ENCODE measurements at places on chromosomes 12 and 14. TPM values are rescaled to one million over a fixed set of nuclear protein-coding genes. Genes with fewer than 3 reads are reported as not detected.

DNA sequence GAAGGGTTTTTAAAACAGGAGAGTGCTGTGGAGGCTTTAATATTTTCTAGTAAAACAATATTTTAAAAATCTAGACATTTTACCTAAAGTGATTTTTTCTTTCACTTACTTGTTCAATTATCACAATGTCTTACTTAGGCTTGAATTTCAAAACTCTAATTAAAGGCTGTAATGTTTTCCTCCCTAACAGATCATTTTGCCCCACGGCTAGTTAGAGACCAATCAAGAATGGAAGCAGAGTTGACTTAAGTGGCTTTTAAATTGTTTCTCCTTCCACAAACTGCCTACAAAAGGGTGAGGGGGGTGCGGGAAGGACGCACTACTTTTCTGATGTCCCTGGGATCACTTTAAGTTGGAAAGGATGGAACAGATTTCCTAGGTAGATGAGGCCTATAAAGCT is 9.5 kb upstream of the CFL2 start:
- DNase-seq, result no peak

DNA sequence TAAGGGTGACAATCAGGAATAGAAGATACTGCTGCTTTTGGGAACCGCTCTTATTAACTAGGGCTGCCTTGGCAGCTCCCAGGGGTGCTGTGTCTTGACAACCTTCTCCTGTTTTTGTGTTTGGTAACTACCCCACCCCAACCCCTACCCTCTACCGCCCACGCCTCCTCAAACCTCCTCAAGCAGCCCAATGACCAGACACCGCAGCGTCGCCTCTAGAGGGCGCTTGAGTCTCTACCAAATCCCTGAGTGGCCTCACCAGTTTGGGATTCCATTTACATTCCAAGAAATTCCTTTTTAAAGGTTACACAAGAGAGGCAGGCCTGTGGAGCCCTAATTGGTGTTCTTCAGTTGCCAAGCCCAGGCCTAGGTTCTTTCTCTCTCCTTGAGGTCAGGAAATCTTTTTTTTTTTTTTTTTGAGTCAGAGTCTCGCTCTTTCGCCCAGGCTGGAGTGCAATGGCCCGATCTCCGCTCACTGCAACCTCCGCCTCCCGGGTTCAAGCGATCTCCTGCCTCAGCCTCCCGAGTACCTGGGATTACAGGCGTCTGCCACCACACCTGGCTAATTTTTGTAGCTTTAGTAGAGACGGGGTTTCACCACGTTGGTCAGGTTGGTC is 72.4 kb upstream of the USP44 start:
- DNase-seq, result peak; percentile 88

GRCh38 chr12:124028555-124028925 is 55.5 kb downstream of the ZNF664 start:
- no peak for DNase-seq

DNA sequence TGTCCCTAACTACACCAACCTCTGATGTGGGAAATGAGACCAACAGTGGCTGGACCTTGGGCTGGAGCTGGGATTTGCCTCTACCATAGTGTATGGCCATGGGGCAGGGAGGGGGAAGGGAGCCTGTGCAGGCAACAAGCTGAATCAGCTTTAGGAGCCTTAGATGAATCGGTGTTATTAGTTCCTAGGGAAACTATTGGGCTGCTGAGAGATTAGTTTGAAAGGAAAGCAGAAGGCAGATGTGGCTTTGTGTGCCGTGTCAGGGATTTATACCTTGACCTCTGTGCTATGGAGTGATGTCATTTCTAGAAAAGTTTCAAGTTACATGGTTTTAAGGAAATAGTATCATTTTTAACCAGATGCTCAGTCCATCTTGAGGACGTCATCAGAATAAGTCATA is 19.5 kb upstream of the GAS2L3 start:
- DNase-seq, result no peak

DNA sequence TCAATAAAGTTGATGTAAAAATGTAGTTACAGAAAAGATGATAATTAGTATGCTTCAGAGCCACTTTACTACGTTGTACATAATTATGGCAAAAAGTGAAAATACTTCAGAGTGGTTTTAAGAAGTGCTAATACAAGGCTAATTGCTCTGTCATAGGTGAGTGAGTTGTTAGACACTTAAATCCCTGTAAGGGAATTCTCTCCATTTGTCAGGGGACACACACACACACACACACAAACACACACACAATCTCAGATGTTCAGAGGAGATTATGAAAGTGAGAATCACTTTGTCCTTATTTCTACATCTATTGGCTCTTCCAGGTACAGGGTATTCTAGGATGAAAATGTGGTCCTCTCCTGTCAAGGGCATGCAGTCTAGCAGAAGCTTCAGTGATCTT is 208.3 kb upstream of the PELI2 start:
- no peak for DNase-seq

DNA sequence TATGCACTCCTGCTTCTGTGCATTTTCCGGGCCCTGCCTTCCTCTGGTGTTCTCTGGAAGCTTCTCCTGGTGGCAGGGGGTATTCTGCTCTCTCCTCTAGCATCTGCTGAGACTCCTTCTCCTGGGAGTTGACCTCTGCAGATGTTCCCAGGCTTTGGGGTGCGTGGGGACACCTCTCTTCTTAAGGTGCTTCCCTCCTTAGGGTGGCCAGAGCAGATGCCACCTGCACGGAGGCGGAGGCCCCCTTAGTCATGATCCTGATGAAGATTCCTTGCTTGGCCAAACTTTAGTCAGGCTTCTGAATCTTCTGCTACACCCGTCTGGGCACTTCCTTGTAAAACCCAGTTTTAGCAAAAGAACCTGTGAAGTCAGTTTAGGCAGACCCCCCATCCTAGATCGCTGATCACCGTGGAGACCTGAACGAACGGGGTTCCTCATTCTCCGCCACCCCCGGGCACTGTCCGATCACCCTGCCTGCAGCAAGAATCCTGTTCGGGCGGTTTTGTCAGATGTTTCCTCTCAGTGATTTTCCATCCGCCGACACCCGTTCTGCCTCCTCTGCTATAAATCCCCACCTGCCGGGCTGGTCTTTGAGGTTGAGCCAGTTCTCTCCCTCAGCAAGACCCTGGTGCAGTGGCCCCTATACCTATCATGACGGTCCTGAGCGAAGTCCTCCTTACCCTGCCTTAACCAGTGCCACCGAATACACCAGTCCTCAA is 111.9 kb downstream of the CALM1 start:
- DNase-seq, result peak; percentile 68

DNA sequence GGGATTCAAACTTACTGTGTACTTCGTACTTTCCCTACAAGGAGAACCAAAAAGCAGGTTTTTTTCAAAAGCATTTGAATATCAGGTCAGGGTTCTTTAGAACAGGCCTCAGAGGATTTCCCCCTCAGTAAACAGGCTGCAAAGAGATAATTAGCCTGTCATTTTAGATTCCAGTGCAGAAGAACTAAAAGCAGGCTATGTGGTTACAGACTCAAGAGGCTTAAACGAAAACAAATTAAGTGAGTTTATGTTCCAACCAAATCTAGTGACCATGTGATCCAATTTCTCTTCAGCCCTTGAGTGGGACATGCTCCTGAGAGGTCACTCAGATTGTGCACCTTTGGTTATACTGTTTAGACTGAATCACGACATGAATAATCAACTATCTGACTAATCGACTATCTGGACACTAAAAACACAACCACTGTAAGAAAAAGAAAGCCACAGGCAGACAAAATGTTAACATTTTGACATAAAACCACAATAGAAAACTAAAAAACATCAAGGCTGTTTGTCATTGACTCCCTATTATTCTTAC is 4.5 kb downstream of the TMED8 start:
- peak; percentile 58 for DNase-seq

DNA sequence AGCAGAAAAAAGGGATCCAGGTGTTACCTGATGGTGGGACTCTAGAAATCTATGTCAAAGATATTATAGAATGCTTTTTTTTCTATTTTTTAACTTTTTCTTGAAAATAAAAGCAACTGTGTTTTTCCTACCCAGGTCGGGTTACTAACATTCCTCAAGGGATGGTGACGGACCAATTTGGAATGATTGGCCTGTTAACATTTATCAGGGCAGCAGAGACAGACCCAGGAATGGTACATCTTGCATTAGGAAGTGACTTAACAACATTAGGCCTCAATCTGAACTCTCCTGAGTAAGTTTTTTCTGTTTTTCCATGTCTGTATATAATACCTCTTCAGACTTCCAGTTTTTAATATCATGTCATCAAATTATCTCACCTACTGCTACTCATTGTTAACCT is 27.6 kb upstream of the KCNMB4 start:
- no peak for DNase-seq

The SRRM4 gene
- not detected for total RNA-seq

The PROX2 gene
- not detected for total RNA-seq

The TSPAN19 gene
- total RNA-seq, result not detected
